ENCODE measurements at places on chromosomes 3 and 15. TPM values are rescaled to one million over a fixed set of nuclear protein-coding genes. Genes with fewer than 3 reads are reported as not detected.

The MYO5C gene
- 1.2 TPM for total RNA-seq

The C2CD4A gene
- 2.3 TPM for total RNA-seq

The MRPL3 gene
- 53.0 TPM for total RNA-seq

The CACNA1D gene
- total RNA-seq, result not detected

The LRRIQ4 gene
- not detected for total RNA-seq

The OR5AC2 gene
- not detected for total RNA-seq

The C3orf85 gene
- total RNA-seq, result not detected

The SKOR1 gene
- total RNA-seq, result 0.48 TPM

The FAM219B gene
- total RNA-seq, result 53.2 TPM

The GHSR gene
- not detected for total RNA-seq

The NR2F2 gene
- total RNA-seq, result 14.5 TPM

All from psoas muscle (tissue), 8 donors.